ENCODE measurements at places on chromosomes 11 and 22.

DNA sequence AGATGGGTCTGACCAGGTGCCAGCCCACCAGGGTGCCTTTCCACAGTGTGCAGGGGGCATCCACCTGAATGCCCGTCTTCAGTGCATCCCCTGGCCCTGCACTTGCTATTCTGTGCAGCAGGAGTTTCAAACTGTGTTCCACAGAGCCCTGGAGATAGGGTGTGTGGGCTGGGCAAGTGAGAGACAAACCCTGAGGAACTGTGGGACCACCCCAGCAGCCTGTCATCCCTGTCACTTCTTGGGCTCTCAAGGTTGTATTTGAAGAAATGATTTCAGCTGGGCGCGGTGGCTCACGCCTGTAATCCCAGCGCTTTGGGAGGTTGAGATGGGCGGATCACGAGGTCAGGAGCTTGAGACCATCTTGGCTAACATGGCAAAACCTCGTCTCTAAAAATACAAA, 6.4 kb upstream of the DGAT2 start:
- no peak for DNase-seq

GRCh38 chr11:26201411-26201810, 130.5 kb upstream of the ANO3 start:
- DNase-seq: no peak

- DNase-seq: no peak
Measured at GRCh38 chr11:104898685-104899013, 389 bp upstream of the CASP12 start.

- DNase-seq: no peak
Measured at GRCh38 chr22:37804352-37804880, 3.3 kb upstream of the GCAT start.

DNA sequence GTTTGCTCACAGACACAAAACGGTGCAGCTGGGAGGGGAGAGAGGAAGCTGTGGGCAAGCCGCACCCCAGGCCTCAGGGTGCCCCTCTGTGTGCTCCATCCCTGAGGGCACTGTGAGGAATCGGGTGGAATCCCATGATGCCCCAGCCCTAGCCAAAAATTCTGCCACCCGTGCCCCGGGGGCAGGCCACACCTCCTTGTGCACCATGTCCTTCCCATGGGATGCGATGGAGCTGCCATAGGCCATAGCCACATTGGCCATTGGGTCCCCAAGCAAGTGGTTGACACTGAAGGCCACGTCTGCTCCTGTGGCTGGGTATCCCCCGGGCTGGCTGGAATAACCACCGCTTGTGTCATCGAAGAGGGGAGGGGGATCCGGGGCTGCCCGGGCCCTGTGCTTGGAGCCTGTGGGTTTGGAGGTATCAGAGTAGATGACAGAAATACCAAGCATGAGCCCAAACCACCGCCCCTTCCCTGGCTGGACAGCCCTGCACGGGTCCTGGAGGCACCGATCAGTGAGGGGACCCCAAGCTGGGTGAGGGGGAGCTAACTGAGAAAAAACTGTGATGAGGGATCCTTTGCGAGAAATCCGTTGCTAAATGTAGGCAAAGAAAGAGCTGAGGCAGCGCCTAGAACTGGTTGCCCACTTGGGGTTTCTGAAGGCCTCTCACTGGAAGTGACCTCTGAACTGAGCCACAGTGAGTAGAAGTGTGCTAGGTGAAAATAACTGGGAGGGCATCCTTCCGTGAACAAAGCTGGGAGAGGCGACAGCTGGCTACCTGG, 863 bp downstream of the YIF1A start:
- DNase-seq: no peak
